ENCODE measurements at places on chromosomes 11 and 22.
A peak's percentile ranks its signal among the peaks of the same experiment; 100 is the strongest.

DNA sequence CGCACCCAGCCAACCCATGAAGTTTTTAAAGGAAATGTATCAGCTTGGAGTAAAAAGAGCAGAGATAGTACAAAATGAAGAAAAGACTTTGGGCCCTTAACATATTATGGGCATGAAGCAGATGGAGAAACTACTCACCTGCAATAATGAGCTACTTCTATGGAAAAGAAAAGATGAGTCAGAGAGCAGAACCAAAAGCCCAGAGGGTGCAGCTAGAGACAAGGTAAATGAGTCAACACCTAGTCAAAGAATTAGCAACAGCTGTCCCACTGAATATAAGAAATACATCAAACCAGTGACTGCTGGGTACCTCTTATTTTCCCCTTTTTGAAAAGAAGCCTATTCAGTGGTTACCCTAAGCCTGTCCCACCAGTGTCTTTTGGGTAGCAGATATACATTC, 61.8 kb downstream of the RPL27A start:
- DNase-seq: no peak

- DNase-seq: no peak
Observed at GRCh38 chr11:7451520-7451919, 33.8 kb upstream of the OLFML1 start.

GRCh38 chr11:106231591-106231990, 154.1 kb downstream of the AASDHPPT start:
- DNase-seq: no peak

DNA sequence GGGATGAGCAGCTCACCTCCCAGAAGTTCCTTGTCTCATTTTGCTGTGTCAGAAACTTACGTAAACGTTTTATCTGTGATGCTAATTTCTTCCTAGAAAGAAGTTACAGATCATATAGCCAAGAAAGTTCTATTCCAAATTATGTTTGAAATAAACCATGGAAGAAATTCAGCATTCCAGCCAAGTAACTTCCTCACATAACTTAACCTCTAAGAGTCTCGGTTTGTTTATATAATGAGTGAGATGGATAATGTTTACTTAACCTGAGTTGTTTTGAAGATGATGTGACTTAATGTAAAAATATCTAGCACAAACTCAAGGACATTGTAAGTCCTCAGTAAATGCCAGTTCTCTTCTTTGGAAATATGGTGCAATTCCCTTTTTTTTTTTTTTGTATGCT, 8.9 kb upstream of the MUC15 start:
- DNase-seq: no peak

DNA sequence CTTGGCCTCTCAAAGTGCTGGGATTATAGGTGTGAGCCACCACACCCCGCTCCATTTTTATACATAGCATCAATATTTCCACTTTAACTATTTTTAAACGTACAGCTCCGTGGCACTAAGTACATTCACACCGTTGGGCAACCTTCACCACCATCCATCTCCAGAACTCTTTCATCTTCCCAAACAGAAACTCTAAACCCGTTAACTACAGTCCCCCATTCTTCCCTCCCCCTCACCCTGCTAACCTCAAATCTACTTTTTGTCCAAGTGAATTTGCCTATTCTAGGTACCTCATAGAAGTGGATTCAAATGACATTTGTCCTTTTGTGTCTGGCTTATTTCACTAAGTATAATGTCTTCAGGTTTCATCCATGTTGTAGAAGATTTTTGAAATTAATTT, 3.4 kb downstream of the IGLL1 start:
- no peak for DNase-seq

DNA sequence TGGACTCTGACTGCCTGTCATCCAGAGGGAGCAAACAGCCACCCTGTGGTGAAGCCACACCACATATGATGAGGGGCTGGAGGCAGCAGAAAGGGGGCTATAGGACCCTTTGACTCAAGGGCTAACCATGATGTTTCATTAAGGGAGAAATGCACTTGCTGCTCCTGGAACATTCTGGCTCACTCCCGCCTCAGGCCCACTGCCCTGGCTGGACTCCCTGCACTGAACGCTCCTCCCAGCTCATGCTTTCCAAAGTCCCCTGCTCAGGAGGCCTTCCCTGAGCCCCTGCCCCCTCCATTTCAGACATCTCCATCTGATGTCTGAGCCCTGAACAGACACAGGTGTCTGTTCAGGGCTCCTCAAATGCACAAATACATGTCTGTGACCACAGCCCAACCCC, 69.1 kb downstream of the CDKN1C start:
- DNase-seq: no peak

- no peak for DNase-seq
Observed at GRCh38 chr11:73233692-73234470, 15.8 kb downstream of the P2RY2 start.

DNA sequence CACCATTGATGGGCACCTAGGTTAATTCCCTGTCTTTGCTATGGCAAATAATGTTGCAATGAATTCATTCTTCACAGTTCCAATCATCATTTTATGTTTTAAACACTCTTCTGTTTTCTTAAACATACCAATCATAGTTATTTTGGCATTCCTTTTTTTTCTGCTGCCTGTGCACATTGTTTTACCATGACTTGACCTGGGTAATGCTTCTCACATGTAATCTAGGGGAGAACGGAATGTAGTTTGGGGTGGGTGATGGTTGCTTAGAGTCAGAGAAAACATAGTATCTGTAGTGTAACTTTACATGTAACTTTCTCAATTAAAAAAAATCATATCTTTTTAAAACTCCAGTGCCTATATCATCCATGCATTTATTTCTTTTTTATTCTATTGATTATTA, 1945.3 kb upstream of the RAG2 start:
- DNase-seq: no peak

- no peak for DNase-seq
Observed at GRCh38 chr11:57597916-57598830, 688 bp downstream of the SERPING1 start.

GRCh38 chr11:127624306-127624856, 623.8 kb upstream of the KIRREL3 start:
- DNase-seq: no peak

DNA sequence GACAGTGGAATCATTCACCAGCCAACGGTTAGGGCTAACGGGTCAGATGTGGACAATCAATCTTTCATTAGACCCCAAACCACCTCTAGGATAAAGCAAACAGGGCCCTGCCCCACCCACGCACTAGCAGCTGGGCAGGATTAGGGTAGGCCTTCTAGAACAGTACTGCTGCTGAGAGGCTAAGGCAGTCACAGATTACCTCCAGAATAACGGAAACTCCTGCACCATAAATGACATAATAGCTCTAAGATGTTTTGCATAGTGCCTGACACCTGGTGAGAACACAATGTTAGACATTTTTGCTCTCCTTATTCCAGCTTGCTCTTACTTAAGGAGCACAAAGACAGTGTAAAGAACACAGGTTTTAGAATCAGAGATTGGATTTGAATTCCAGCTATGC, 1.8 kb downstream of the SYTL2 start:
- peak; percentile 60 for DNase-seq

DNA sequence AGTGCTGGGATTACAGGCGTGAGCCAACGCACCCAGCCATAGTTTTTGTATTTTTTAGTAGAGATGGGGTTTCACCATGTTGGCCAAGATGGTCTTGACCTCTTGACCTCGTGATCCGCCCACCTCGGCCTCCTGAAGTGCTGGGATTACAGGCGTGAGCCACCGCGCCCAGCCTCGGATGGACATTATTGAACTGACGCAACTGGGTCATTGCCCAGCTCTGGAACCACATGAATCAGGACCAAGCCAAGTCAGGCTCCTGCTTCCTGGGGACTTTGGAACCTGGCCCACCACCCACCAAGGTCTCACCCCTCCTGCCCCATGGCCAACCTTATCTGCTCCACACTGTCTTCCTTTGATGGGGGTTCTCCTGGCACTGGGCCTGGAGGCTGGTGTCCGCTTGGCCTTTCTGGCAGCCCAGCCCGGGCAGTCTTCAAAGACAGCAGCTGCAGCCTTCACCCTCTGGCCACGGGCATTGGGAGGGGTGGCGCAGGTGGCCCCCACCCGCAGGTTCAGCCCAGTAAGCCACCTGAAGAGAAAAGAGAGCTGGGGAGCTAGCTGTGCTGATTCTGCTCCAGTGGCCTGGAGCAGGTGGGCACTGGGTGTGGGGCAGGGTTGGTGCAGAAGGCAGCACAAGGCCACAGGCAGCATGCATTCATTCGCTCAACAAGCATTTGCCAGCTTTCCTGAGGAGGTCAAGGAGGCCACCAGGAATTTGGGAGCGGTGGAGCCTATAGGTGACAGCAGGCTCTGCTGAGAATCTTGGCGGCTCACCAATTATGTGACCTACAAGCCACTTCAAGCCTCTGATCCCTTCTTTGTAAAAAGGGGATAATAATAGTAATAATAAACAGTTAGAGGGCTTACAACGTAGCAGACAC, 5.7 kb downstream of the CHADL start:
- DNase-seq: no peak

DNA sequence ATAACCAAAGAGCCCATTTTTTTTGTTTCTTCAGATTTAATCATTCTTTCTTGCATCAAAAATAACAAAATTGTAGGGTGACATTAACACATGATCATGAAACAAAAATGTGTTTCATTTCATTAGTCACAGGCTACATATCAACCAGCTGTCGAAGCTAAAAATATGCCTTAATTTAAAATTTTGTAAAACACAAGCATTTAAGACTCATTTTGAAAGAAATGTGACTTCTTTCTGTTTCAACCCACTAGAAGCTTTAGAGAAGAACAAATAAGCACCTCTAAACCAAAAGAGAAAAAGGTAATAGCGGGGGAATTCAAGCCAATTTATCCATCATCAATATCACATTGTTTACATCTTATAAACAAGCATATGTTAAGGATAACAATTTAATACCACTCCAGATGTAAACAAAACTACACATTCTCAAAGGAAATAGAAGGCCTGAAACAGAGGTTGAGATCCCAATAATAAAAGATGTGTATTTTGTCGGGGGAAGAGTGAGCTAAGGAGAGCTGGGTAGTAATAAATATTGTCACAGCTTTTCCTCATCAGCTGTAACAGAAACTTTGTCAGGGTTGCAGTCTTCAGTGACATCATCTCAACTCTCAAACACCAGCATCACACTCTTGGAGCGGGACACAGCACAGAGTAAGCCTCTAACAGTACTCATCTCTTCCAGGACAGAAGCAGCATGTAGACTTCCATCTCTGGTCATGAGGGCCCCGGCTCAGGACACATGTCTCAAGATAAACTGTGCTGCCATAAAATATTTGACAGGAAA, 42.0 kb downstream of the ALG9 start:
- DNase-seq: no peak

- DNase-seq: no peak
Observed at GRCh38 chr11:119720311-119720913, 8.6 kb downstream of the NECTIN1 start.

DNA sequence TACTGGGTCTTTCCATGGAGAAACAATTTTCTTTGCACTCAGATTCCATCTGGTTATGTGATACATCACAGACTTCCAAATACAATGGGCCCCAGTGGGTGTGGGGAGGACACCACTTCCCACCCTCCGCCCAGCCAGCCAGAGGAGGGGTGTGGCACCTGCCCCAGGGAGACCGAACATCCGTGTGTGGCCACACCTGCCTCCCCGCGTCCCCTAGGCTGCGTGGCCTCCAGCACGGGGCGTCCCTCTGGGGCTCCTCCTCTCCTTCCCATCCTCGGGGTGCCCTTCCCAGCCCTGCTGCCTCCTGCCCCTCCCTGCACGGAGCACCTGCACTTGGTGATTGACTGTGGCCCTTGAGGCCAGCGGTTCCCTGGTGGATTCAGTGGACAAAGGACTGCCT, 49.1 kb downstream of the CERK start:
- DNase-seq: no peak

DNA sequence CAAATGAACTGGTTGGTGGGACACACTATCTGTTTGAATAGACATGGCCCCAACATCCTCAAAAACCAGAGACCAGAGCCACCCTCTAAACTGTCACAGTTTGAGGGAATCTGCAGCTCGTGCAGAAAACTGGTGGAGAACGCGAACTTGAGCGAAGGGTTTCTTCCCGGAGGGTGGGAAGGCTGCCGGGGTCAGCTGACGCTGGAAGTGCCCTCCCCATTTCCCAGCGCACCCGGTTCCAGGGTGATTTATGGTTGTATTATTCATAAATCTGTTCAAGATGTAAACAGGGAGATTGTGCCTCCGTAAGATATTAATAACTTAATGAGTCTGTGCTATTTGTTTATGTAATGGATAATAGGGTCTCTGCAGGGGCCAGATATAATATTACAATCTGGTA, 1396.7 kb downstream of the BRD1 start:
- no peak for DNase-seq

DNA sequence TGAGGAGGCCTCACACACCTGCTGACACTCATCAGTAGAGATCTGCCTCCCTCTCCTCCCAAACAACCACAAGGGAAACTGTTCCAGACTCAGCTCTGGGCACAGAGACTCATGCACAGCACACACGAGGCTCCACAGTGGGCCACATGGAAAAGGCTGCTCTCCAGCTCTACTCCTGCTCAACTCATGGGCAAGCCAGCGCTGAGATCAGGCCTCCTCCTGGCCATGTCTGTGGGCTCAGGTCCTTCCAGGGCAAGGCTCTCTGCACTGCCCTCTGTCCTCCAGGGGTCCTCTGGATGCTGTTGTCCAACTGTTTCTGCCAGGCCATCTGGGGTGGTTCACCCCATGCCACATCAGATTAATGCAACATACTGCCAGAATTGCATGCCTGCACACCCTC, 46.0 kb downstream of the PLEKHA7 start:
- no peak for DNase-seq

DNA sequence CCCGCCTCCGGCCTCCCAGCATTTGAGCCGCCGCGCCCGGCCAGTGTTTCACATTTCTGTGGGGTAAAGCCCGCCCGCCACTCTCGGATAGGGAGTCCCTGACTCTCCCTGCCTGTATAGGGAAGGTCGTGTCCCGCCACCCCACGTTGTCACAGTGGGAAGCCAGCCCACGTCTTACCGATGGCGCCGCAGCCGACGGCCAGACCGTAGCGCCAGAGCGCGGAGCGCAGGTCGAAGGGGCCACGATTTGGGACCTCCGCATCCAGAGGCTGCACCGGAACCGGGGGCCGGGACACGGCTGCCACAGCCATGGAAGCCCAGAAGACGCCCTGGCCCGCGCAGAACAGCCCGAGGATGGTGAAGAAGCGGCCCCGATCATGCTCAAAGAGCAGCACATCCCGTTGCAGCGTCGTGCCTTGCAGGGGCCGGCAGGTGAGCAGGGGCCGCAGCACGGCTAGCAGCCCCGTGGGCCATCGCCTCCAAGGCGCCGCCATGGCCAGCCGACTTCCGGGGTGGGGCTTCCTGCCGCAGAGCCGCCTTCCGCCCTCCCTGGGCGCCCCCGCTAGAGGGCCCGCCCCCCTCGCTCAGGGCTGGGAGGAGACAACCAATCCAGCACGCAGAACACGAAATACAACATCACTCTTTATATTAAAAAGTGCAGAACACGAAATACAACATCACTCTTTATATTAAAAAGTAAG, at the start of gene TMEM223:
Gene TMEM223, minus strand, starts transcription at position 506 of the 701 bp plus-strand sequence. Its CDS starts 12 bp downstream, at position 494.
- DNase-seq: peak; percentile 87

GRCh38 chr11:1912289-1912878, 7.1 kb upstream of the TNNT3 start:
- no peak for DNase-seq

Data from CD4-positive, alpha-beta memory T cell (primary cell).